ENCODE measurements at places on chromosomes 2 and 18. TPM values are rescaled to one million over a fixed set of nuclear protein-coding genes. Genes with fewer than 3 reads are reported as not detected.

DNA sequence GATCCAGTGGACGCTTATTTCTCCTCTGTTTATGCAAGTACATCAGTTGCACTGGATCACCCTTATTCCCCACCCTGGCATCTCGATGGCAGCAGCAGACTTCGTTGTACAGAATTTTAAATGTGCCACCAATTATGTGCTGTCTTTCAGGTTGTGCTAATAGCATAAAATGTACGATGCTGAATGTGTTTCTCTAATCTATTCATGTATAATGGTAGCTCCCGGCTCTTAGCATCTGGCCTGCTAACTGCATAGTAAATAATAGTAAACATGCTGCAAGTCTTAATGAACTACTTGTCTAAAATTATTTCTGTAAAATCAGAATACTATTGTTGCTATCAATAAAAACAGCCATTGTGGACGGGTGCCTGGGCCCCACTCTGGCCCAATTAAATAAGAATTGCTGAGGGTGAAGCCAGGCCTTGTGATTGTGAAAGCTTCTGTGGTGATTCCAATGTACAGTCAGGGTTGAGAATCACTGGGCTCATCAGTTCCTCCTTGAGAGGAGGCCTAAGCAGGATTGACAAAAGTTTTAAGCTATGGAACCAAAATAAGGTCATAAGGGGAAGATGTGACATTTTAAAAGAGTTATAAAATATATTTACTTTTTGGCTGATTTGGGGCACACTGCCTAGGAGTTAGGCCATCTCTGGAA, 14.4 kb upstream of the MYO3B start:
- no peak for DNase-seq

DNA sequence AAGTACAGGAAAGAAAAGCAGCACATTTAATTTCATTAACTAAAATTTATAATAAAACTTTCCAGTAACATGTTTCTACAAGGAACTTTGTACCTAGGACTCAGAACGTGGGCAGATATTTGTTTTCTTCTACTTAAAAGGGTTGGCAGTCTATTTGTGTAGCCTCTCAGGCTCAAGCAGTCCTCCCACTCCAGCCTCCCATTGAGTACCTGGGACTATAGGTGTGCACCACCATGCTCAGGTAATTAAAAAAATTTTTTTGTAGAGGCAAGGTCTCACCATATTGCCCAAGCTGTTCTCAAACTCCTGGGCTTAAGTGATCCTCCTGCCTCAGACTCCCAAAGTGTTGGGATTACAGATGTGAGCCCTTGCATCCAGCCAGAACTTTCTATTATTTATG, 36.8 kb downstream of the UGP2 start:
- no peak for DNase-seq

GRCh38 chr2:204491528-204491927, 53.7 kb upstream of the PARD3B start:
- DNase-seq: peak; percentile 51

DNA sequence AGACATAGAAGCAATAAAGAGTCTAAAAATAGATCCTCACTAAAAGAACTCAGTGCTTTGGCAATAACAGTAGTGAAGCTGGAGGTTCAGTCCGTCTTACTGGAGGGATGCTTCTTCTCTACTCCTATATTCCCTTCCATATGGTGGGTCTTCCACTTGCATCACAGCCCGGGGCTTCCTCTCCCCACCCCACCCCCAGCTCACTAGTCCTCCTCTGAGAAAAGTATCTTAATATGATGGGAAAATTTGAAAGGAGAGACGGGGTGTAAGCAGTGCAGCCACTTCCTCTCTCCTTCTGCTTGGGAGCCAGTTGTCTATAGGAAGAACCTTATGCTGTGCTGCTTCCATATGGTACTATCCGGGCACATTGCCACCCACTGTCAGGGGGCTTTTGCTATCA, 57.2 kb upstream of the SPOPL start:
- no peak for DNase-seq

DNA sequence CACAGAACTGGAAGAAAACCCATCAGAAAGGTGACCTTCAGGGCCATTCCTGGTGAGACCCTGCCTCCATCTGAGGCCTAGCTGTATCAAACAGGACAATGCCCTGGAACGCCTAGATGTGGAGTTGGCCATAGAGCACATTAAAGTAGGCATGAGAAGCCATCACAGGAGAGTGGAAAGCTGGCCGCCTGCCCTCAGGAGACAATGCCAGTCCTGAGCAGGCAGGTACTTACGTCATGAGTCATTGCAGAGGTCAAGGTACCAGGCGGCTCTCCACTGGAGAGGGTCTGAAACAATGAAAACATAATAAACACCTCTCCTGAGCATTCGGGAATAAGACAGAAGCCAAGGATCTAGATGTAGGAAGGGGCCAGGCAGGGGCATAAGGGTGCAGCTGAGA, 68.6 kb downstream of the CCDC93 start:
- no peak for DNase-seq

- no peak for DNase-seq
Measured at GRCh38 chr2:204061241-204061640, 124.7 kb downstream of the ICOS start.

Gene RAD51AP2
- total RNA-seq: under 0.01 TPM

Gene HRH4
- not detected for total RNA-seq

Gene UGT1A4
- not detected for total RNA-seq
